Fibroblast of mammary gland (primary cell): ENCODE measurements at places on chromosomes 1 and 21.

DNA sequence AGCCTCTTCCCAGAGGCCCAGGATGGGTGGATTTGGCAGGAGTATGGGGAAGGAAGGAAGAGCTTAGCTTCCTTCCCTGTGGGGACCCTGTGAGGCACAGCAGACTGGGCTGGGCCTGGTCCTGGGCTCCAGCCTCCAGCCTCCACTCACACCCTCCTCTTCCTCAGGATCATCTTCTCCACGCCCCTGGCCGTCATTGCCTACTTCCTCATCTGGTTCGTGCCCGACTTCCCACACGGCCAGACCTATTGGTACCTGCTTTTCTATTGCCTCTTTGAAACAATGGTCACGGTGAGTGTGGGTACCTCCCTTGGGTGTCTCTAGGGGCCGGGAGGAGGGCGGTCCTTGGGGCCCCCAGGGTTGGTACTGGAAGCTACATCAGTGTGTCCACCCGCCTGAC is 10.1 kb downstream of the MFSD2A start:
- no peak for DNase-seq

DNA sequence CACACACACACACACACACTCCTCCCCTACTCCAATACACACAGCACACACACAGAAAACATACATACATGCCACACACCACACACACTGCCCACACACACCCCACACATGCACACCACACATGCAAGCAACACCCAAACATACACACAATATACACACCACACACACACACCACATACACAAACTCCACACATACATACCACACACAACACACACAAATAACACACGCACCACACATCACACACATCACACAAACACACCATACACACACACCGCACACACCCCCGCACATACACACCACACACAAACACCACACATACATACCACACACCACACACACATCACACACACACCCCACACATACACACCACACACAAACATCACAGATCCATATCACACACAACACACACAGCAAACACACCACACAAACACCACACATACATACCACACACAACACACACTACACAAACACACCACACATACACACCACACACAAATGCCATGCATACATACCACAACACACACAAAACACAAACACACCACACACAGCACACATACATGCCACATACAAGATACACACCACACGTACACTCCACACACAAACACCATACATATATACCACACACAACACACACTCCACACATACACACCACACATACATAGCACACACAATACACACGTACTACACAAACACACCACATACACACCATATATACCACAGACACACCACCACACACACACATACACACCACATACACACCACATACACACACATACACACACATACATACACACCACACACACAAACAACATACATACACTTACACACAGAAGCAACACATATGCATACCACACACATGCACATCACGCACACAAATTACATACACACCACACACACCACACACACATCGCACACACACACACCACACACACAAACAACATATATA is 932 bp upstream of the RAB7B start:
- no peak for DNase-seq

DNA sequence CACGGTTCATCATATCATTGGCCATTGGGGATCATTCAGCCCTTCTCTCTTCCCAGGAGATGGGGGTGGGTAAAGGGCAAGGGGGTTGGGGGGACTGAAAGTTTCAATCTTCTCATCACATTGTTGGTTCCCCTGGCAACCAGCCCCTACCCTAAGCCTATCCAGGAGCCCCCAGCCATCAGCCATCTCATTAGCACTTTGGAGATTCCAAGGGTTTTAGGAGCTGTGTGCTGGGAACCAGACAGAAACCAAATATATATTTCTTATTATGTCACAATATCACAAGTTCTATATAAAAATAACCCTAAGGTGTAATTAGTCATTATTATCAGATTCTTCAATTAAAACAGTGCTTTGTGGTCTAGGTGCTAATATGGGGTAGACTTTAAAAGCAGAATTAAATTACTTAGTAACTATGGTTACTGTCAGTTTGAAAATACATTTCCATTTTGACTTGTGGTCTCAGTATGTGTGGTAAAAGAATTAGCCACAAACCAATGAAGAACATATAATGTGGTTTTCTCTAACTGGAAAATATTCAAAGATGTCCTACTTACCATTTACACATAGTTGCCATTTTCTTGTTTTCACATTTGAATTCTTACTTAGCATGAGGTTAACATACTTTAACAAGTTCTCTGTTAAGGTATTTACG is 28.1 kb downstream of the IL23R start:
- no peak for DNase-seq

DNA sequence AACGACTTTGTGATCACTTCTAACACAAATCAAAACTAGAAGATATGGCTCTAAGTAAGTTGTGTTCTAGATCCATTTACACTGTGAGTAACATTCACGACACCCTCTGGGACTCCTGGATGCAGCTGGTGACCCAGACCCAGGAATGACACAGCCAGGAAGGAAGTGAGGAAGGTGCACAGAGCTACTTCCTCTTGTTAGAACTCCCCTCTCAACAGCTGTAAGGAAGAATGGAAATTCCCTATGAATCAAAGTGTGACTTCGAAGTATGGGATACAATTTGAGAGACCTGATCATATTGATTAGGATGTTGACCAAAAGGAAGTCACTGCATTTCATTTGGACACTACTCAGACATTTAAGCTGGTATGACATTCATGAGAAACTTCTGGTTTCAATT is 185.3 kb downstream of the NRIP1 start:
- no peak for DNase-seq

DNA sequence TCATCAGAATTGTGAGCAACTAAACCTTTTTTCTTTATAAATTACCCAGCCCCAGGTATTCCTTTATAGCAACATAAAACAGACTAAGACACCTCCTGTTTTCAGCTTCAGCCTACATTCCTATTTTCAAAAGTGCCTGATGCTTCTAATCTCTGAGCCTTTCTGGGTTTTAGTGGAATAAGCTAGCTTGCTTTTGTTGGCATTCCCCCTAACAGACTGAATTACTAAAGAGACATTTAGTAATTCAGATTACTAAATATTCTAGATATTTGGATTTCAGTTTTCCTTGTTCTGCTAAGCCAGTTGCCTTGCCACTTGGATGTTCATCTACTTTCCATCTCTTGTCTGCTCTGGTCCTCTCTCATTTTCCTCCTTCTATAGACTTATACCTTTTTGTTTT is 10.5 kb upstream of the GNG12 start:
- DNase-seq, result no peak

GRCh38 chr1:154835531-154836324 is 34.4 kb downstream of the KCNN3 start:
- no peak for DNase-seq

- DNase-seq, result no peak
Observed at GRCh38 chr1:51953079-51953478, 37.4 kb downstream of the RAB3B start.

GRCh38 chr1:229001467-229002011 is 266.3 kb downstream of the RHOU start:
- no peak for DNase-seq

GRCh38 chr1:204728456-204728855 is 42.9 kb upstream of the LRRN2 start:
- no peak for DNase-seq

DNA sequence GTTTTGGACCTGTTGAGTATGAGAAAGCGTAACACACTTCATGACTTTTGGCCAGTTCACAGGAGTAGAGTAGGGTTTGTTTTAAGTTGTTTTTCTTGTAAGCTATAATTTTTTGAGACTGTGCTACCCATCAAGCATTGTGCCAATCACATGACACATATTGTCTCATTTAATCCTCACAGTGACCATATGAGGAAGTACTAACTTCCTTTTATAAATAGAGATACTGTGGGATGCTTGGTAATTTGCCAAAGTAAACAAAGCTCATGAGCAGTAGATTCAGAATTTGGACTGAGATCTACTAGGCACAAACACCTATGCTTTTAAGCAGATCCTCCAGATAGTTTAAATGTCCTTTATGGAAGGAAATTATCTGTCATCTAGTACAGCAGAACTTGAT is 178.3 kb downstream of the CACNA1E start:
- DNase-seq, result no peak

- no peak for DNase-seq
Observed at GRCh38 chr1:24410750-24411149, 2.8 kb downstream of the STPG1 start.

DNA sequence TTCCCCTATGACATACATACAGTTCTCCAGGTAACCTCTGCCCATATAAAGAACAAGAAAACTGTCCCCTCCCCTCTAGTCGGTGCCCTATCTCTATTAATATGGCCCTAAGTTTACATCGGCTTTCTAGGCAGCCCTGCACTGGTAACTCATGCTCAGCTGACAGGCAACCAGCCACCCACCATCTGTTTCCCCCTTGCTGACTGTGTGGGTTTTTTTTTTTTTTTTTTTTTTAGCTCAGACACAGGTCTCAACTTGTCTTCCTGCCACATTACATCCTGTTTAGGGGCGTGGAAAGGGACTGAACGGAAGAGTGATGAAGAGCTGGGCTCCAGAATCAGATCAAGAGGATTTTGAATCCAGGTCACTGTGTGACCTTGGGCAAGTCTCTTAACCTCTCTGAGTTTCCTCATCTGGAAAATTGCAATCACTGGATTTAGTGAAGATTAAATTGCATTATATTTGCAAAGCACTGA is 14.0 kb downstream of the LAPTM5 start:
- DNase-seq, result no peak

DNA sequence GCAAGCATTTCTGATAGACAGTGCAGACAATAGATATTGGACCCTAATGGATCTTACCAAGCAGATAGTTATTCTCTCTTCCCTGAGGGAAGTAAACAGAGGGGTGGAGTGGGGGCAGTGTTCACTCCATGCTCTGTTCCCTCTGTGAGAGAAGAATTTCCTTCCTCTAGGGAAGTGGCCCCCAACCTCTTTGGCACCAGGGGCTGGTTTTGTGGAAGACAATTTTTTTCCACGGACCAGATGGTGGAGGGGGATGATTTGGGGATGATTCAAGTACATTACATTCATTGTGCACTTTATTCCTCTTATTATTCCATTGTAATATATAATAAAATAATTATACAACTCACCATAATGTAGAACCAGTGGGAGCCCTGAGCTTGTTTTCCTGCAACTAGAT is 459.9 kb downstream of the ADGRL2 start:
- no peak for DNase-seq

- DNase-seq, result no peak
Observed at GRCh38 chr1:221182791-221183533, 303.7 kb downstream of the HLX start.

DNA sequence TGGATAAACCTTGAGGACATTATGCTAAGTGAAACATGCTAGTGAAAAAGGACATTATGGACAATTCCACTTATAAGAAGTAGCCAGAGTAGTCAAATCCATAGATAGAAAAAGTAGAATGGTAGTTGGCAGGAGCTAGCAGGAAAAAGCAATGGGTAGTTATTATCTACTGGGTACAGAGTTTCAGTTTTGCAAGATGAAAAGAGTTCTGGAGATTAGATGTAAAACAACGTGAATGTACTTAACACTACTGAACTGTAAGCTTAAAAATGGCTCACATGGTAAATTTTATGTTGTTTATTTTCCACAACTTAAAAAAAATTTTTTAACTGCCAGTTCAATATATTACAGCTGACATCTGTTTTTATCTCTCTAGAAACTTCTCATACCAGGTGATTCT is 19.4 kb downstream of the JAK1 start:
- no peak for DNase-seq
